EH (cell line): ENCODE measurements at places on chromosomes 2 and 18.

- peak; percentile 22 for DNase-seq
Measured at GRCh38 chr2:112465382-112465781, 16.6 kb upstream of the TTL start.

GRCh38 chr2:198874472-198874858 is 583.3 kb downstream of the SATB2 start:
- peak; percentile 42 for DNase-seq

DNA sequence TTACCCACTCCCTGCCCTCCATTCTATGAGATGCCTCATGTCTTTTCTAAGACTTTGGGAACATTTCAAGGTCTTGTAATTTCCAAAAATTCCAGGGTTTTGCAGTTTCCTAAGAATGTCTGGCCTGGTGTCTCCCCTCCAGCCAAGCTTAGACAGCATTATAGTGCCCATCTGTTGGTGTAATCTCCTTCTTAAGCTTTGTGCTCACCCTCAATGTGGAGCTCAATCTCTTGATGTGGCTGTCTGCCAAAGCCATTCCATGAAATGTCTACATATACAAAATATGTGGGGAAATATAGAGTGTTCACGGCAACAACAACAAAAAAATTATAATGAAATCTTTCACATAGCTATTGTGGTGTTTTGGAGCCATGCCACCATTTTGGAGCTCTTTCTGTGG is 558.4 kb downstream of the PIK3C3 start:
- DNase-seq: no peak

DNA sequence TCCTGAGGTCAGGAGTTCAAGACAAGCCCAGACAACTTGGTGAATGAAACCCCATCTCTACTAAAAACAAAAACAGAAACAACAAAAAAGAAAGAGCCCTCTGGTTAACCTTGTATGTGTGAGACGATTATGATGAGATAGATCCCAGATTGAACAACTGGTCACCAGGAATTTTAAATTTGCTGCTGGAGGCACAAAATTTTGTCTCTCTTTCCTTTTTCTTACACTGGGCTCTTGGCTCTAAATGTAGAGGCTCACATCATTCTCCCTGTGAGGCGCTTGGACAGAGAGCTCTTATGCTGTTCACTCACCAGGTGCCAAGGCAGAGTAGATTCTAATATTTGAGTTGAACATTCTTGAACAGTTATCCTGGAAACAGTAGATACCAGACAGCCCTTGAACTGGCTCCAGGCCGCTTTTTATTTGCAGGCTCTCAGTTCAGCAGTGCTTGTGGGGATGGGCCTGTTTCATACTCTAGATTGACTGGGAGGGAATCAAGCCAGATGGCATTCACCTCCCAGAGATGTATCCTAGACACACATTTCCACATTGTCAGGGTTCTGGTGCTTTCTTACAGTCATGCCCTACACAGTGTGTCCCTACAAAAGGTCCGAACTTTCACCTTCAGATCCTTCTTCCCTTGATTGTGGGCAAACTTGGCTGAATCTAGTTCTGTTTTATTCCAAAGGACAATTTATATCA is 1159.6 kb downstream of the RPIA start:
- no peak for DNase-seq

DNA sequence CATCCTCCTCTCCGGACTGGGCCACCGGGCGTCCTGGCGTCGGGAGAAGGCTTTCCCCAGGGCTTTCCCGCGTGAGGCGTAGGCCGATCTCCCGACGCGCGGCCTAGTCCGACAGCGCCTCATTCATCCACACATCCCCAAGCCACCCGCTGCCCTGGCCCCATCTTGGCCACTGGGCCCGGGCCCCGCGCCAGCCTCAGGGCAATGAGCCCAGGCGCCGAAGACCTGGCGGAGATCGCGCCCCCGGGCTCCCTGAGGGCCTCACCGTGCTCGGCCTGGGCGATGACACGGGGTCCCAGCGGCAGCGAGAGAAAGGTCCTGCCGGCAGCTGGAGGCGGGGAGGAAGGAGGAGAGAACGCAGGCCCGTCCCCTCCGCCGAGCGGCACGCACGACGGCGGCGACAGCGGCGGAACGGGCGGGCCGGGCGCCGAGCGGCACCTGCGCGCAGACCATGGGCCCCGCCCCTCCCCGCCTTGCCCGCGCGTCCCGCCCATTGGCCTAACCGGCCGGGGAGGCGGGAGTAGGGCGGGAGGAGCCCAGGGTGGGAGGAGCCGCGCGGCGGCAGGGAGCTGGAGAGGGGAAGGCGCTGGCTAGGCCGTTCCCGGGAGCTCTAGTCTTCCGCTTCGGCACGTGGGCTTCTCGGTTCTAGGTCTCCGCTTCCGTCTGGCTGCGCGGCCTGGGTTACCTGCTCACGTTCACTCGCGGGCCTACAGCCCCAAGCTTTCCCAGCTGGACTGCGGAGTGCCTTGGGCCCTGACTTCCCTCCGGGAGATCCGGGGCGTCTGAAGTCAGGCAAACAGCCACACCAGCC is at the start of gene OLA1:
OLA1 (minus strand) TSS at position 346 of the 811 bp plus-strand sequence. CDS start 1,717 bp downstream, outside the sequence.
- DNase-seq: peak; percentile 94

DNA sequence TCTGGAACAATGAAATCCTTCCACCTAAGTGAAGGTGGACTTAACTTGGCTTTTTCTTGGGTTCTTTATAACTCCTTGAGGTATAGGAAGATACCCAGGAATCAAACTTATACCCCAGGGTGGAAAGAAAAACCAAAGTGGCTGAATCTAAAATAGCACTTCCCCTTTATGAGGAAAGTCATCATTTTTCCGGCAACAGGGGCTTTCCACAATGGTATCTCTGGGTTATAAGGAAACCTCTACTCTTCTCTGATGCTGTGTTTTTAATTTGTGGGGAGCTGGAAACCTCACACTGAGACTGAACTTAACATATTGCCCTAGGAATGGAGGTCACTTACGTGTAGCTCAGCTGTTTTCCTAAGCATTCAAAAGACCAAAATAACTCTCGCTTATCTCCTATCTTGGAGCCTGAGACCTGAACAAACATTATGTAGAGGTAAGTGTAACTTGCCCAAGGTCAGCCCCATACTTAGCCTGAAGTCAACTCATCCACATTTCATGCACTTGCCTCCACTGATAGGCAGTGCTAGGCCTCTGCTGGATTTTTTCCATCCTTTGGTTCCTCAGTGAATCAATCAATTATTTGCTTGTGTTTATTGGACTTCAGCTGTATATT is 117.9 kb downstream of the SETBP1 start:
- DNase-seq: no peak

GRCh38 chr2:196481324-196481697 is 158.2 kb upstream of the CCDC150 start:
- DNase-seq: peak; percentile 93

DNA sequence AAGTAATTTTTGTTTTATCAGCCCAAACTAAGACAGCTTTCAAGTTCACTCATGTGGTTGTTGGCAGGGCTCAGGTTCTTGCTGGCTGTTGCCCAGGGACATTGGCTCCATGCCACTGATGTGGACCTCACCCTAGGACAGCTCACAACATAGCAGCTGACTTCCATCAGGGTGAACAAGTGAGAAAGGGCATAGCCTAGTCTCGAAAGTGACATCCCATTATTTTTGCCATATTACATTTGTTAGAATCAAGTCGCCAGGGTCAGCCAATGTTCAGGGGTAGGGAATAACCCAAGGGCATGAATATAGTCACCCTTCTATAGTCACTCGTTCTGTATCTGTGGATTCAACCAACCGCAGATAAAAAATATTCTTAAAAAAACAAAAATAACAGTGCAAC is 10.7 kb upstream of the CWC22 start:
- DNase-seq: peak; percentile 54

- DNase-seq: no peak
Measured at GRCh38 chr2:113118263-113118657, 9.1 kb upstream of the IL1RN start.

DNA sequence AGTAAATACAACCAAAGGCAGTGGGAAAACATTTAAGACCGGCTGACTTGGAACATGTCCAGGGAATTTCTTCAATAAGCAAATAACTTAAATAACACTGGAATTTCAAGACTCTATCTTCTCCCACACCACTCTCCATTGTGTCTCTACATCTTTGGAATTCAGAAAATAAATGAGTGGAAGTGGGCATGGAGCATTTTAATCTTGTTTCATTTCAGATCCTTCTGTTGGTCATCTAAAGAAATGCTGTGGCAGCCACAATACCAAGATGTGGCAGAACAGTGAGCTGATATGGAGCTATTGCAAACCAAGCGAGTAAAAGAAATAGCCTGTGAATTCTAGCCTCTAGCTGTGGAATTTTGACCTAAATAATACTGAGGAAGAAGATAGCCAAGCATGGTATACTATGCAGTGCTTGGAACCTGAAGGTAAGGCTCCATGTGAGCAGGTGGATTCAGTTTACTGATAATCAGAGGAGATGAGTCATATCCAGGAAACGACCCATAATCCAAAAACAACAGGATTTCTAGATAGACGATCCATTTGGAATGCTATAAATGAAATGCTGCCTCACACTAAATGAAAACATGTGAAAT is 157.1 kb upstream of the SCN7A start:
- DNase-seq: peak; percentile 83

DNA sequence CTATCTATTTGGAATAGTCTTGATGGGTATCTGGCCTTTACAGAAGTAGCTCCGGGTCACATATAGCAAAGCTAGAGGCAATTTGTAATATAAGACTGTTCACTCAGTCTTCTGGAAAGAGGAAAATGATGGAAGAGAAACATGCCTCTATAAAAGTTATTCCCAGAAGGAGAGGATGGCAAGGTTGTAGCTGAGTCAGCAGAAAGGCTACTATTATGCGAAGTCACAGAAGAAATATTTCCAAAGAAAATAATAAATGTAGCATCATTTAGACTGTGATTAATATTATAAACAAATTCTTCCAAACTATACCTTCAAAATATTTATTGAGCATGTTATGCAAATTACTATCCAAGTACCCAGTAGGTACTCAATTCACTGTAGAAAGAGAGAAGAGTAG is 1027.7 kb upstream of the TMEFF2 start:
- DNase-seq: no peak

- no peak for DNase-seq
Measured at GRCh38 chr2:128162266-128162665, 71.3 kb downstream of the UGGT1 start.

GRCh38 chr18:9536354-9537152 is 61.2 kb downstream of the RALBP1 start:
- DNase-seq: peak; percentile 79

- DNase-seq: no peak
Measured at GRCh38 chr18:63311118-63312018, 8.2 kb downstream of the BCL2 start.

DNA sequence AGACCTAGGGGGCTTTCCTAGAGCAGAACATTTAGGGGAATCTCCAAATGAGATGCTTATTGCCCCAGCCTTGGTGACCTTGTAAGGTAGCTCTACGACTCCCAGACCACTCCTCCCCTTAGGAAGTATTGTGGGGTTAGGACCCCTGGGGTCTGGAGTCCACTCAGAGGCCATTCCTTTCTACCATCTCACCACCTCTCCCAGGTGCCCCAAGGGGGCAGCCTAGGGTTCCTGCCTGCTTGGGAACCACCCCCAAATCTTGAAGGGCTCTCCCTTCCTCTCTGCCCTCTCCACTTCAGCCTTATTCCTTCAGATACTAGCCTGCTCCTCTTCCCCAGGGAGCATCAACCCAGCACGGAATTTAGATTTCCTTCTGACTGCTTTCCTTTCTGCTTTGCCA is 17.5 kb upstream of the EXOC6B start:
- no peak for DNase-seq

- DNase-seq: peak; percentile 9
Measured at GRCh38 chr18:79068341-79068936, 755 bp upstream of the ATP9B start.

GRCh38 chr2:61694312-61695274 is 156.4 kb upstream of the XPO1 start:
- peak; percentile 91 for DNase-seq

- no peak for DNase-seq
Measured at GRCh38 chr2:186704897-186705296, 11.0 kb downstream of the FAM171B start.

DNA sequence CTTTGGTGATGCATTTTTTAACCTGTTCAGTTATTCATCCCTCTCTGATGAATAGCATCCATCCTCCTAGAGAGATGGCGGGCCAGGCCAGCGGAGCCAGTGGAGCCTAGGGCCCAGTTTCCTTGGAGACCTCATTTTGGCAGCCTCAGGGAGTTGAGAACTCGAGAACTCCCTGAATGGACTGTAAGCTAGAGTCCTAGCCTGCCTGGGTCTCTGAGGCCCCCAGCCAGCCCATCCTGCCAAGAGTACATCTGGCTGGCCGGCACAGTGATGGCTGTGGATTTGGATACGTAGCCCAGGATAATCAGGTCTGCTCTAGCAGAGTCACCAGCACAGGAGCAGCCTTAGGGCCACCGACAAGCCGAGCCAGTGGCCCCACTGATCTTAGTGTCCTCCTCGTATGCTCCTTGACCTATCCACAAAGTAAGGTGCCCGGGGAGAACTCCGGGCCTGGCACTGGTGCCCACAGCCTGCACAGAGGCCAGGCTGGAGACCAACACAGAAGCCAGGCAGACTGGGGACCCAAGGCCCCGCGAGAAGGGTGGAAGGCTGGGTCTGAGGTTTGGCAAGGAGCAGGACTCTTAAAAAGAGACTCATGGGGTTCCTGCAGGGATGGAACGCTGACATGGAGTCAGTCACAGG is 110.5 kb upstream of the MCFD2 start:
- DNase-seq: no peak

GRCh38 chr2:118388771-118389170 is 300.5 kb downstream of the INSIG2 start:
- peak; percentile 61 for DNase-seq

- DNase-seq: peak; percentile 91
Measured at GRCh38 chr2:67846370-67847070, 216.3 kb downstream of the C1D start.

- no peak for DNase-seq
Measured at GRCh38 chr2:215290980-215291599, 20.8 kb upstream of the ATIC start.

- no peak for DNase-seq
Measured at GRCh38 chr2:8517850-8518498, 163.9 kb upstream of the ID2 start.

DNA sequence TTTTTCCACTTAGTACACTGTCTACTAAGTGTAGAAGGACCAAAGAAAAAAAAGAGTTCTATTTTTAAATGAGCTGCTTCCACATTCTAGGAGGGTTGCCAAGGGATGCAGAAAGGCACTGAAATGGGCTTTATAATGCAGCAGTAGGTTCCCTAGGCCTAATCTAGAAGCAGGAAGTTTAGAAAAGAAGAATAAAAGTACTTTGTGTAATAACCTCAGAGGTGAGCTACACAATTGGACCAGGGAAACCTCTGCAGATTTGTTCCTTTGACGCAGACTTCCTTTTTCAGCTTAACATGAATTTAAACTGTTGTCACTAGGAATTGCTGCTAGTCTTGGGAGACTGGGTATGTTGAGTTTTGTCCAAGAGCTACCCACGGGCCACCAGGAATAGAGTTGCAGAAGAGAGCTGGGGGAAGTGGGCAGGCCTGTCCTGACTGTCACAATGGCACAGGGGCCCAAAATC is 34.6 kb upstream of the RAB1A start:
- DNase-seq: peak; percentile 50

GRCh38 chr2:120764492-120764891 is 28.8 kb downstream of the GLI2 start:
- DNase-seq: peak; percentile 33

GRCh38 chr18:48674758-48675351 is 136.0 kb downstream of the CTIF start:
- no peak for DNase-seq
